ENCODE measurements at places on chromosomes 11 and 22. TPM values are rescaled to one million over a fixed set of nuclear protein-coding genes. Genes with fewer than 3 reads are reported as not detected.

The SEPTIN5 gene
- total RNA-seq: 108 TPM

The XKR3 gene
- not detected for total RNA-seq

The KRTAP5-1 gene
- total RNA-seq: not detected

DNA sequence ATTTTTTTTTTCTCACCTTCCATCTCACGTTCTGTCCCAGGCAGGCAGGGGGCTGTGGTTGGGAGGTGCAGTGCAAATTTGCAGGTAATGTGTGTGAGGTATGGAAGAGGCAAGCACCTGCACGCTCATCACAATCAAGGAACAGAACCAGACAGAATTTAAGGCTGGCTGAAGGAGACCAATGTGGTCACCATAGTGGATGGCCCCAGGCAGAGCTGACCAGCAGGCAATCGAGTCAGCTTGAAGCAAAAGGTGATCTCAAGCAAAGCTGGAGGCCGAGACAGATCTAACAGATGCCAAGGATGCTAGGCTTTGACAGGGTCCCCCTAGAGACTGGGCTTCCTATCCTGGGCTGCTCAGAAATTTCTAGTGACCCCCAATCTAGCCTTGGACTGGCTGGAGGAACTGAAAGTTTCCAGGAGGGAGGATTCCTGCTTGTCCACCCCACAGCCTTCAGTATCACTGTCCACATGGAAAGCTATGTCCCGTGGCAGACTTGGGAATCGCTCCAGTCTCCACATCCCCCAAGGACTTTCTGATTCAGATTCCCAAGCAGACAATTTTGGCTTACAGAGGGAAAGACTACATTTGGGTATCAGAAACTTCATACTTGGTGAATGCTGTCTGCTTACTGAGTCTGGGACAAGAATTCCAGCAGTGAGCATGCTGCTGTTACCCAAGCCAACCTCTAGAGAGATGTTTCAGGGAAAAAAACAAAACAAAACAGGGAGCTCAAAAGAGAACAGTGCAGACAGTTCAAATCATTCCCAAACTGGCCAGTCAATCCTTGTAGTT lies 9.0 kb upstream of the MICAL3 start:
- peaks cover 24% of the 10 kb centered on the region for H3K4me1 ChIP-seq
- H3K4me3 ChIP-seq: no peak overlapping the region
- peak overlapping the region; percentile 32 for H3K27ac ChIP-seq
- no peaks in the 10 kb centered on the region for H3K36me3 ChIP-seq
- H3K27me3 ChIP-seq: peaks cover 4% of the 10 kb centered on the region
- DNase-seq: no peak

- no peak for DNase-seq
- no peaks in the 10 kb centered on the region for H3K36me3 ChIP-seq
- H3K4me3 ChIP-seq: no peak overlapping the region
Measured at GRCh38 chr11:23496340-23496739, 636.1 kb upstream of the CCDC179 start.

GRCh38 chr11:76637491-76638269 lies 32.9 kb downstream of the LRRC32 start:
- no peak overlapping the region for H3K4me3 ChIP-seq
- peak; percentile 82 for DNase-seq
- peaks cover 18% of the 10 kb centered on the region for H3K27me3 ChIP-seq
- no peaks in the 10 kb centered on the region for H3K4me1 ChIP-seq
- no peak overlapping the region for H3K27ac ChIP-seq

DNA sequence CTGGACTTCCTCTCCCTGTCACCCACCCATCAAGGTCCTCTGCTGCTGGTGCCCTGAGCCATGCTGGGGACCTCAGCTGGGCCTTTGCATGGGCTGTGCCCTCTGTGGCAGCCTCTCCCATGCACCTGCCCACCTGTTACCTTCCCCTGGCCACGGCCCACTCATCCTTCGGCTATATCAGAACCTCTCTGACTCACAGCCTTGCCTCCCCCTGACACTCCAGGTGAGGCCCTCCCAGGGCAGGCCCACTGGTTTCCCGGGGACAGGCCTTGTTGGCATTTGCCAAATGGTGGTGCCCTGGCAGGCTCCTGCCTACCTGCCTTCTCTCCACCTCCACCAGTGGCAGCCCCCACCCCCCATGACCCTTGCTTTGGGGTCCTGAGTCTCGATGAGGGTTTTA lies 73.7 kb upstream of the PRR5 start:
- no peaks in the 10 kb centered on the region for H3K36me3 ChIP-seq
- no peak for DNase-seq
- H3K4me1 ChIP-seq: no peaks in the 10 kb centered on the region
- H3K4me3 ChIP-seq: no peak overlapping the region

- peaks cover 39% of the 10 kb centered on the region for H3K36me3 ChIP-seq
- H3K27ac ChIP-seq: no peak overlapping the region
- H3K27me3 ChIP-seq: no peaks in the 10 kb centered on the region
- no peak for DNase-seq
- no peaks in the 10 kb centered on the region for H3K4me1 ChIP-seq
Measured at GRCh38 chr11:71463331-71464211, 10.6 kb downstream of the NADSYN1 start.
